ENCODE measurements at places on chromosomes 16 and 17.

- DNase-seq = peak; percentile 64
Observed at GRCh38 chr17:42809250-42809649, 10.6 kb downstream of the CNTD1 start.

GRCh38 chr16:27838536-27839175, 224.9 kb downstream of the GSG1L start:
- DNase-seq = no peak

- DNase-seq = peak; percentile 44
Observed at GRCh38 chr16:64865069-64865696, 256.7 kb downstream of the CDH11 start.

DNA sequence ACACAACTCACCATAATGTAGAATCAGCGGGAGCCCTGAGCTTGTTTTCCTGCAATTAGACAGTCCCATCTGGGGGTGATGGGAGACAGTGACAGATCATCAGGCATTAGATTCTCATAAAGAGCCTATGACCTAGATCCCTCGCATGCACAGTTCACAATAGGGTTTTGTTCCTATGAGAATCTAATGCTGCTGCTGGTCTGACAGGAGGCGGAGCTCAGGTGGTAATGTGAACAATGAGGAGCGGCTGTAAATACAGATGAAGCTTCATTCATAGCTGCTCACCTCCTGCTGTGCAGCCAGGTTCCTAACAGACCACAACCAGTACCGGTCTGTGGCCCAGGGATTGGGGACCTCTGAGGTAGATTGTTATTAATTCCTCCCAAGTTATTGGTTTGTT, 2.9 kb upstream of the DOK4 start:
- DNase-seq = no peak

DNA sequence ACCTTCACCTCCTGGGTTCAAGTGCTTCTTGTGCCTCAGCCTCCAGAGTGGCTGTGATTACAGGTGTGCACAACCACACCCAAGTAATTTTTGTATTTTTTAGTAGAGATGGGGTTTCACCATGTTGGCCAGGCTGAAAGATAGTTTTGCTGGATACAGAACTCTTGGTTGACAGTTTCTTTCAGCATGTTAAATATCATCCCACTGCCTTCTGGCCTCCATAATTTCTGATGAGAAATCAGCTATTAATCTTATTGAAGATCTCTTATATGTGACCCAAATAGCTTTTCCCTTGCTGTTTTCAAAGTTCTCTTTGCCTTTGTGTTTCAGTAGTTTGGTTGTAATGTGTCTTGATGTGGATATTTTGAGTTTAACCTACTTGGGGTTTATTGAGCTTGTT, 50.3 kb upstream of the BRD7 start:
- no peak for DNase-seq

DNA sequence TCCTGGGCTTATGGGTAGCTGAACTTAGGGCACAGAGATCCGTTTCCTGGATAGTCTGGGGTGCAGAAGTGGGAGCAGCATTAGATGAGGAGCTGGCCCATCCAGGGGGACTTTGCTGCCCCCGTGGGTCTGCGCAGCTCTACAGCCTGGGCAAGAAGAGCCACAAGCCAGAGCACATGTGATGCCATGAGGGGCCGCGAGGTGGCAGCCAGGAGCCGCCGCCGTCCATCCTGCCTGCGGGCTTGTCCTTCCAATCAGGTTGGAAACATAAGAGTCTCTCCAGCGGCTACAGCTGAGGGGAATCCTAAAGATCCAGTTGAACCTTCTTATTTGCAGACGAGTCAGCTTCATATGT, 21.9 kb downstream of the C1QTNF1 start:
- DNase-seq = peak; percentile 53

DNA sequence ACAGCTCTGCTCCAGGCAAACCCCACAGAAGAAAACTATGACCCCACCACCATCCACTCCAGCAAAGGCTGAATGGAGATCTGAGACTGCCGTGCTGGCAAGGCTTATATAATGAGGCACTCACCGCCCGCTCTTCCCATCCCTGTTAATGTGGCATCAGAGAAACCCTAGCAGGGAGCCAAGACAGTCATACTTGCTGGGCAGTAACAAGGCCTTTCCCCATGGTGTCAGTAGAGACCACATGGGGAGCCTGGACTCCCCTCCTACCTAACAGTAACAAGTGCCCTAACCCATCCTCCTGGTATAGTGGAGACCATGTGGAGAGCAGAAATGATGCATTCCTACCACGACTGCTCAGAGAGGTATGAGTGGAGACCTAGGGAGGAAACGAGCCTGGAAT, 235.2 kb downstream of the C16orf78 start:
- DNase-seq = peak; percentile 48

- DNase-seq = peak; percentile 43
Observed at GRCh38 chr17:61073799-61074513, 325.7 kb upstream of the TBX2 start.

DNA sequence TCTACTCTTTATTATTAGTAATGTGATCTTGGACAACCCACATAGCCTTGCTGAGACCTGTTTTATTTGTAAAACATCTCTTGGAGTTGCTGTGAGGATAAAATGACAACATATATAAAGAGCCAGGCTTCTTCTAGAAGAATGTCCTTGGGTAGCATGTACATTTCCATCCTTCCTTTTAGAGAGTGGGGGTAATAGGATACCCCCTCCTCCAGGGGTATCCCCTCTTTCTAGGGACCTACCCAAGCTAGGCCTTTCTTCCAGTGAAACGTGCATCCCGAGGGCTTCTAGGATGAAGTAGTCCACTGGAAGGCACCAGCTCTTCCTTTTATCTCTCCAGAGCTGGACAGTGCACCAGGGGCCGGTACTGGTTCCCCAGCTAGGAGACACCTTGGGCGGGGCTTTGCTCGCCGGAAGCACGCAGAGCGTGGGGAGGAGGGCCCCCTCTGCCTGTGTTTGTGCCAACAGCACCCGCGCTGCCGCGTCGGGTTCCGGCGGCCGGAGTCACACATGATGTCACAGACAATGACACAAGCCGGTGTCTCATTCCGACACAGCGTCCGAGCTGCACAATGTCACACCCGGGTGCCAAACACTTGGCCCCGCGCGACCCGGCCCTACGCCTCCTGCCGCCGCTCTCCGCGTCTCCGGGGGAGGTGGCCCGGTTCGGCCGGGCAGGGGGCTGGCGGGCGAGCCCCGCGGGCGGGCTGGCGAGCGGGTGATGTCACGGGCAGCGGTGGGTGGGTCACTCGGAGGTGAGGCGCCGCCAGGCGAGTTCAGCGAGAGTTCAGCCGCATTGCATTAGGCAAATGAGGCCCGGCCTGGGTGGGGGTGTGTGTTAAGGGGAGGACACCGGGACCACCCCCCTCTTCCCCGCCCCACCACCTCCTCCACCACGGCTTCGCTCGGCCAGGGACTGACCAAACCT, 23.4 kb downstream of the GJD3 start:
- DNase-seq = peak; percentile 70

DNA sequence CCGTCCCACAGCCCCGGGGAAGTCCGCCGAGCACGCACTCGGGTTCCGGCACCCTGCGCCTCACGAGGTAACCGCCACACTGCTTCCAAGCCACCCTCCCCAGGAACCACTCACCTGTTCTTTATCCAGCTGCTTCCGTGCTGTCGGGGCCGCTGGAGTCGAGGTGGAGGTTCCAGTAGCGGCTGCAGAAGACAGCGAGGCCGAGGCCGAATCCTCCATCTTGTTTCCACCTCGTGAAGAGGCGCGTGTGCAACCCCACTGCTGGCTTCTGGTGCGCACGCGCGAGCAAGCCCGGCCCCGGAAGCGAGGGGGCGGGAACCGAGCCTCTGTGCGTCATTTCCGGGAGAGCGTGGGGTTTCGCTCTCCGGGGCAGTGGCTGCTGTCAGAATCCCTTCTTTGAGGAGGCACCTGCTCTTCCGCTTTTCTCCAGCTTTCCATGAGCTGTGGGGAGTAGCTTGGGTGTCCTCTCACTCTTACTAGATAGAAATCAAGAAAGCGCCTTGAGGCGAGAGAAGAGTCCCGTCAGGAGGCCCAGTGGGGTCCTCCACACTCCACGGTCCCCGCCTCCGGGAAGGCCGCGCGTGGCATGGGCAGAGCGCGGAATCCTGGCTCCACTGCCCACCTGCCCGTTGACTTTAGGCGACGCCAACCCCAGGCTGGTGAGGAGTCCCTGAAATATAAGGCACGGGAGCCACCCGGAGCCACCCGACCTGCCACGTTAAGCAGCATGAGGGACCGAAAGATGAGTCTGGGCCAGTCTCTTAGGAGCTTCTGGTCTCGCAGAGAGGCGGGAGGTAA, at the start of gene RSL1D1:
Gene RSL1D1, minus strand, starts transcription at position 249 of the 798 bp plus-strand sequence. Its CDS starts 30 bp downstream, at position 219.
- DNase-seq = peak; percentile 92

DNA sequence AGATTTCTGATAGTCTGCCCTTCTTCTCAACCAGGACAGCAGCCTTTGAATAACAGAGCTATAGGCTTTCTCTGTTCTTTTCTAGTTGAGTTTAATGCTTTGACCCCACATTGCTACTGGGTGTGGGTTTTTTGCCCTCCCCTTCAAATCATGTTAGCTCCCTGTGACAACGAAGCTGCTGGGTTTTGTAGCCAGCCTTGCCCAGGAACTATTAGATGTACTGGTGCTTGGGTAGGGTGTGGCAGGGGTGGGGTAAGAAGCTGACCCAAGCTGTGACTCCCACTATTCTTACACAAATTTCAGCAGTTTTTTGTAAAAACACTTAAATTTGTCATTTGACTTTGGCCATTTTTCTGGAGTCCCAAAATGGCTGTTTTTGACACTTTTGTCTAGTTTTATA, 69.7 kb downstream of the NLK start:
- DNase-seq = no peak

- DNase-seq = no peak
Observed at GRCh38 chr17:48453447-48453846, 23.4 kb upstream of the SKAP1 start.

- peak; percentile 50 for DNase-seq
Observed at GRCh38 chr17:71200597-71200996, 920.2 kb upstream of the SOX9 start.

DNA sequence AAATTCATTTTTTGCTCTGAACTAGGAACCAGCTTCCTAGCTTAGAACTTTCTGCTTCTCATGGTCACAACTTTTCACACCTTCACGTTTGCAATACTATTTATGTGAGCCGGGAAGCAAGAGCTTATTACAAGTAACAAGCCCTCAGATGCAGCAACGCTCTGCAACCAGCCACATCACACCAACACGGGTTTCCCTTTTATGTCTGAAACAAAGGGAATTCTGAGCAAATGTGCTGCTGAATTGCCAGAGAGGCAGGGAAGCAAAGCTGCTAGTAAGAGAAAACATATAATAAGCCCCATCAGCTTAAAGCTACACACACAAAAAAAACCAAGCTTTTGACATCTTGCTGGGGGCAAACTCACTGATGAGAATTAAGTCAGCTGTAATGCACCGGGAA, 122.2 kb downstream of the SLC39A11 start:
- DNase-seq = no peak

- no peak for DNase-seq
Observed at GRCh38 chr16:70793851-70794502, 7.0 kb downstream of the VAC14 start.

GRCh38 chr17:51647826-51648225, 387.5 kb downstream of the UTP18 start:
- peak; percentile 23 for DNase-seq

- no peak for DNase-seq
Observed at GRCh38 chr17:80860101-80860671, 131.5 kb upstream of the CHMP6 start.

DNA sequence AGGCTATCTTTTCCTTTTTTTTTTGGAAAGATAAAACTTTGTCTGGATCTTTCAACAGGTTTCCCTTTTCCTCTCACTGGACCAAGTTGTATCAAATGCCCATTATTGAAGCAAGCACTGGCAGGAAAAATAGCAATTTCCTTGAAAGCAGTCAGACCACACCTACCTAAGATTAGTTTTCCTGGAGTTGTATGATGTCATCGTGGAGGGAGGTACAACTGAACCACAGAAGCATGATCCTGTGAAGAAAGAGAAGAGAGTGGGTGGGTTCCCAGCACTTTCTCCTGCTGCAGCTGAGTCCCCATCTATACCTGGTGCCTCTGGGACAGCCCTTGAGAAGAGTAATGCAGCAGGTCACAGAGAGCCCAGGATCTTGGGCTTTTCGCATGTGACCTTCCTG, 63.6 kb upstream of the ERCC4 start:
- DNase-seq = no peak

DNA sequence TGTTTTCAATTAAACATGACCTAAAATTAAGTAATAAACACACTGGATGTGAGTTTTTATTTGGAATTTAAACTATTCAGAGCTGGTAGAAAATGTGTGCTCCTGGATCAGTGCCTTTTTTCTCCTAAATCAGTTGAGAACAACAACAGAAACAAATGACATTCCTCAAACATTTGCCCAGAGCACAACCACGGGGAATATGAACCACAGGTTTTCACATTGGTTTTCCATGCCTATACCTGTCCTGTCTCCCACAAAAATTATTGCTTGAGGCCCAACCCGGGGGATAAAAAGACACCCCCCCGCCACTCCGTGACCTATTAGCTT, 6.8 kb downstream of the HSBP1 start:
- DNase-seq = peak; percentile 69

GRCh38 chr17:62871291-62871690, 63.2 kb upstream of the MARCHF10 start:
- no peak for DNase-seq

DNA sequence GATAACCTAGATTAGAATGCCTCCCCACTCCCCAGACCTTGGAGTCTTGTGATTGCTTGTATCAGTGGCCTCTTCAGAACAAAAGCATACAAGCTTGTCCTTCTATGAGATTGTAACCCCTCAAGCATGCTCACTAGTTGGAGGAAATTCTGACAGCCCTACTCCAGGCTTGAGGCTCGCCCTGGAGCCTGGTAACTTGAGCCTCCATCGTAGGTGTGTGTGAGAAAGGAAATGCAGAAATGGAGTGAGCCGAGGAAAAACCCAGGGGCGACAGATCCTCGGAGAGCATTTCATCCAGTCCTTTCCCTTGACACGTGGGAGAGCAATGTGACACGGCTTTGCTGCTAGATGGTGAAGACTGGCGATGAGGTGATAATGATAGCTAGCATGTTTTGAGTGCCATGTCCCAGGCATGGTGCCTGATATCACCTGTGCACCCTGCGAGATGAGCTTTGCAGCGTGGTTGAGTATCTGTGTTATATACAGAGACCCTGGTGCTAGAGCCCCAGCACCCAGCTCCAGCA, 31.2 kb downstream of the GNAO1 start:
- DNase-seq = no peak

- no peak for DNase-seq
Observed at GRCh38 chr16:58249388-58249779, 45.4 kb downstream of the PRSS54 start.

- DNase-seq = no peak
Observed at GRCh38 chr17:47846716-47847340, 4.1 kb downstream of the SP6 start.

DNA sequence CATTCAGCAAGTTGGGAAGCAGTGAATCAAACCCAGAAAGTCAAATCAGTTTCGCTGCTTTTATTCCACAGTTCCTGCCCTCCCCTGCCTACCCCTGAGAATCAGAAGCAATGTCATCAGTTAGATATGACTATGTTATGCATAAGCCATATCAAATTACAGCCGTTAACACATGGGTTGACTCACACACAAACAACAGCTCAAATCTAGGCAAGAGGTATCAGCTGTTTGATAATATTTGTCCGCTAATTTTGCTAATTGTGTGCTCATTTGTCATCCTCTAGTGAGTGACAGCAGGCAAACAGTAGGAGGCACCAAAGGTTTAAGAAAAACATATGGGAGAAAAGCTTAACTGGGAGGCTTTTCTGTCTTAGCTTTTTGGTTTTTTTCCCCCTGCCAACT, 327.4 kb upstream of the CCL2 start:
- peak; percentile 46 for DNase-seq

GRCh38 chr16:26733710-26734109, 333.0 kb upstream of the C16orf82 start:
- DNase-seq = no peak

All from fibroblast of skin of right biceps (primary cell).